ENCODE measurements at places on chromosomes 1 and 21.
A peak's percentile ranks its signal among the peaks of the same experiment; 100 is the strongest.

DNA sequence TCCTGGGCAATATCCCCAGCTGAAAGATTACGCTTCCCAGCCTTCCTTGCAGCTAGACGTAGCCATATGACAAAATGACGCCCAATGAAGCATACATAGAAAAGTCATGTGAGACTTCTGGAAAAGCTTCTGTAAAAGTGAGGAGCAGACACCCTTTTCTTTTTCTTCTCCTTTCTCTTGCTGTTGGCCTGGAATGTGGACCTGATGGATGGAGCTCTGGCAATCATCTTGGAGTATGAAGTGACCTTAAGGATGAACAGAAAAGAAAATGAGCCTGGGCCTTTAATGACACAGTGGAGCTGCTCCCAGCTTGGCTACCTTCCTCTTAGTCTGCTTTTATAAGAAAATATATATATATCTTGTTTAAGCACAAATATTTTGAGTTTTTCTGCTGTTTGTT, 24.8 kb downstream of the BATF3 start:
- no peak for DNase-seq

GRCh38 chr1:107450899-107451664, 310.2 kb downstream of the NTNG1 start:
- DNase-seq, result no peak

- DNase-seq, result no peak
Observed at GRCh38 chr1:157439302-157439954, 112.9 kb downstream of the FCRL5 start.

DNA sequence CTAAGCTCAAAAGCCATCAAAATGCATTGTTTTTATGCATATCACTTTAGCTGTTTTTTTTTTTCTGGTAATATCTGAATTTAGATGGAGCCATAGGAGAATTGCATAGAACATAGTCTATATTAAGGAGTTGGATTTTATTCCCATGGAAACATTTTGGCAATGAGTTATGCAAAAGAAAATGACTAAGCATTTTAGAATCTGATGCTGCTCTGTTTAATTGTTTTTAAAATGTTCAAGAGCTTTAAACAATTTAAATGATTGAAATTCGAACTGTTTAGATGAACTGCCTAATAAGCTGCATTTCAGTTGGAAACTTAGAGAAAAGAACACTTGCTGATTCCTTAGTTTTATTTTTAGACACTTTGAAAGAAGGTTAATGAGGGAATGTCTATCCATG, 1531.5 kb upstream of the B3GALT2 start:
- DNase-seq, result no peak

- no peak for DNase-seq
Observed at GRCh38 chr1:34867415-34867814, 7.9 kb upstream of the SMIM12 start.

- no peak for DNase-seq
Observed at GRCh38 chr1:201990427-201990826, 8.0 kb downstream of the RNPEP start.

DNA sequence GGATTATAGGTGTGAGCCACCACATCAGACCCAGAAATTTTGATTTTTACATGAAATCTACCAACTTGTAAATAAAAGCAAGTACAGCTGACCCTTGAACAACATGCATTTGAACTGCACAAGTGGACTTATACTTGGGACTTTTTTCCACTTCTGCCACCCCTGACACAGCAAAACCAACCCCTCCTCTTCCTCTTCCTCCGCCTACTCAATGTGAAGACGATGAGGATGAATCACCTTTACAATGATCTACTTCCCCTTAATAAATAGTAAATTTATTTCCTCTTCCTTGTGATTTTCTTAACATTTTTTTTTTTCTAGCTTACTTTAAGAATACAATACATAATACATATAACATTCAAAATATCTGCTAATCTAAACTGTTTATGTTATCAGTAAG, 17.5 kb upstream of the YRDC start:
- DNase-seq, result no peak

GRCh38 chr1:150168960-150169601, 19.4 kb downstream of the PLEKHO1 start:
- peak; percentile 70 for DNase-seq

DNA sequence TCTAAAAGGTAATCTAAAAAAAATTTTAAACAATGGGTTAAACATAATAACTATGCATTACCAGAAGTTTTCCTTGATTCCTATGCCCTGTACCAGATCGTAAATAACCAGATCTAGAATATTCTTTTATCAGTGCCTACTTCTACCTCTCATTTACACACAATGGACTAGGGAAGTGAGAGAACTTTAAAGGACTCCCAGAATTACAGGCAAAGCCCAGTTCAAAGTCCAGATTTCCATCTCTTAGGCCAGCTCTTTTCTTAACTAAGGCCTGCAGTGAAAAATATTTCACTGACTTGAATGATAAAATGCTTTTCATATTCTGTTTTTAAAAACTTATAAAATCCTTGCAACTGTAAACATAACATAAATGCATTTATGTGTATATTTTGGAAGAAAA, 32.6 kb downstream of the ESRRG start:
- no peak for DNase-seq

DNA sequence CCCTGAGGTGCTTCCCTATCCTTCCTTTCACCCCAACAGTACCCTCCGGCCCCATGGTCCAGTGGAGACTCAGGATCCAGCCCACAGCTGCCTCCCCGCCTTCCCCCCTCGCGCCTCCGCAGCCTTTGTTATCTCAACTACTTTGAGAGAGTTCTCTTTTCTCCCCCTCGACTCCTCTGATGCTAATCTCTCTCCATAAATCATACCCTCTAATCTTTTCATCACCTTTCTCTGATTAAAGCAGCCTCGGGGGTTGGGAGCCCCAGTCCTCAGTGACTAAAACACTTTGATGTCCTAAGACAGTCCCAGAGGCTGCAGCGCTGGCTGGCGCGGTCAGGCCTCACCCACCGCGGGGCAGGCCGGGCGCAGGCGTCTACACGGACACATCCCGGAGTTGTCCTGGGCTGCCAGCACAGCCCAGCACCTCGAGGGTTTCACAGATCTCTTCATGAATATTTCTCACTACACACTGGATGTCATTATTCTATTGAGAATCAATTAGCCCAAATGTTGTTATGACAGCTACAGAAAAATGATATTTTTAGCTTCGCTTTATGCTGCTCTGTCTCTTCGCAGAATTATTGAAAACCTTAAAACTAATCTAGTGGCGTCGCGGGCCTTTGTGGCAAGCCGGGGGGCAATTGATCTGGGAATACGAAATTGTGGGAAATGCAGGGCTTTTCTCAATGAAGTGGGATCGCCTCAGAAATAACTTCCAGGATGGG, 289.5 kb downstream of the RRAGC start:
- DNase-seq, result no peak

DNA sequence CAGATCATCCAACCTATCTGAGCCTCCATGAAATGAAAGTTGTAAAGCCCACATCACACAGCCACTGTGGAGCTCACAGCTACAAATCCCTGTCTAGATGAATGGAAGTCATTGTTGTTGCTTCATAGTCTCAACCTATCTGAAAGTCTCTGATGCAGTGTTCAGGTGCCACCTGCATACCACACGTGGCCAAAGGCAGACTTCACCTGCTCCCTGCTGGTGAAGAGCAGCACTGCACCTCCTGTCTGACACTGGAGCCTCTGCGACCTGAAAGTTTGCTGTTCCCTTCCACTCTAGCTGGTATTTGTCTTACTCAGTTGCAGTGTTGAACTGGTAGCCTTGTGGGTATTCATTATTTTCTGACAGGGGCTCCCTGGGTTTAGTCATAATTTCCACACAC, 18.4 kb downstream of the LORICRIN start:
- no peak for DNase-seq

GRCh38 chr1:219993554-219994433, 52.5 kb downstream of the EPRS1 start:
- no peak for DNase-seq

- DNase-seq, result no peak
Observed at GRCh38 chr21:29429218-29429617, 130.5 kb downstream of the BACH1 start.

DNA sequence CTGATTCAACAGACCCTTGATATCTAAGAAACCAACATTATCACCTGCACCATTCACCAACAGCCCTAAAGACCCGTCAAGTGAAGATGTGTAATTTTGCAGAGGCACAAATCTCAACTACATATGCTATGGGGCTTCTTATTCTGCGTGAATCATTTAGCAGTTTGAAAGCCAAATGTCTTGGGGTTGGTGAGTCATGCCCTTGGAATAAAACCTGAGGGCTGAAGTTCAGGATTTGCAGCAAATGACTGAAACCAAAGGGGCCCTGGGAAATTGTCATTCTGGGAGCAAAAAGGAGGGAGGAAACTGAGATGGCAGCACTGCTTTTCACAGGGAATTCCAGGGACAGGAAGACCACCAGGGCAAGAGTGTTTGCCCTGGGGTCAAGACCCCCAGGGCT, 79.2 kb upstream of the TNR start:
- no peak for DNase-seq

GRCh38 chr1:56573311-56573710, 6.1 kb downstream of the PLPP3 start:
- DNase-seq, result no peak

GRCh38 chr1:241828463-241829021, 19.5 kb upstream of the EXO1 start:
- DNase-seq, result peak; percentile 11

GRCh38 chr1:182389619-182390047, 2.0 kb downstream of the GLUL start:
- peak; percentile 12 for DNase-seq

- peak; percentile 73 for DNase-seq
Observed at GRCh38 chr1:165949335-165950130, 122.1 kb downstream of the UCK2 start.

DNA sequence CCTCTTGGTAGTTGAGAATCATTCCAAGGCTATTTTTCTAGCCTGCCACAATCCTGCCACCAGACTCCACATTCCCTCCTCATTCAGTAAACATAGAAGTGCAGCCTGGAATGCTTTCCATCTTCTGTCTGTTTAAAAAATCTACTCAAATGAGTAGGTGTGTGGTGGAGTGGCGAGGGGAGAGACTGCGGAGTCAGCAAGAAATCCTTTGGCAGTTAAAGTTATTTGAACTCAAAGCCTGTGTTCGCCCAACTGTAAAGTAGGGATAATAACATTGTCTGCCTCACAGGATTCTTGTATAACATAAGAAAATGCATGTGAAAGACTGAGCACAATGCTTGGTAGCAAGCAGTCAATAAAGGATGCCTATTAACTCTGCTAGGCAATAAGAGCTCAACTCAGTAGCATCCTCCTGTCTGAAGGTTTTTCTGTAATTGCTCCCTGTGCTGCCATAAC, 22.2 kb upstream of the DPT start:
- peak; percentile 68 for DNase-seq

GRCh38 chr1:81144240-81144825, 656.4 kb upstream of the ADGRL2 start:
- no peak for DNase-seq

GRCh38 chr1:113217447-113218208, 144.6 kb downstream of the LRIG2 start:
- DNase-seq, result no peak

Data from kidney (tissue), 22 donors.